Stimulated activated naive CD4-positive, alpha-beta T cell treated with Interleukin-2 at 50 U/mL for 16 hours (primary cell): ENCODE measurements at places on chromosomes 2 and 18.

- DNase-seq, result no peak
Observed at GRCh38 chr18:60331890-60332289, 40.7 kb downstream of the MC4R start.

- DNase-seq, result no peak
Observed at GRCh38 chr2:1205853-1206252, 207.4 kb upstream of the TPO start.

- DNase-seq, result no peak
Observed at GRCh38 chr2:15120631-15121030, 440.5 kb downstream of the NBAS start.

- DNase-seq, result no peak
Observed at GRCh38 chr18:62345909-62346308, 20.8 kb downstream of the TNFRSF11A start.

DNA sequence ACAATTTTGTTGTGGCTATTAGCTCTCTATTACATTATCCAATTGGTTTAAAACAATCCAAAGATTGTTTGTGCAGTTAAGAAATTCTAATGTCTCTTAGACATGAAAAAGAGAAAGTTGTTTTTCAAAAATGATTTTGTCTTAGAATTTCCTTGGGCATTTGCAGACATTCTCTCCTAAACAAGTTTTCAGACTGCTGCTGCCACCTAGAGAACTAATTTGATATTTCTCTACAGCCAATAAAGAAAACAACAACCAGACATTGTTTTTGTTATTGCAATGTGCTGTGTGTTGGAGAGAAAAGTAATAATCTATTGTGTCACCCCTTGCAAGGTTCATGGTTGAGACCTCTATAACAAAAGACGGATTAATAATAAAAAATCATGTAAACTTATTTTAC lies 119.0 kb upstream of the SYT4 start:
- no peak for DNase-seq

- DNase-seq, result no peak
Observed at GRCh38 chr2:207231106-207231865, 65.5 kb upstream of the KLF7 start.

GRCh38 chr2:47735912-47736311 lies 47.0 kb upstream of the MSH6 start:
- DNase-seq, result no peak

- no peak for DNase-seq
Observed at GRCh38 chr2:112648081-112648480, 2.3 kb downstream of the SLC20A1 start.

GRCh38 chr2:53969968-53970723 lies 647 bp downstream of the PSME4 start:
- DNase-seq, result no peak

DNA sequence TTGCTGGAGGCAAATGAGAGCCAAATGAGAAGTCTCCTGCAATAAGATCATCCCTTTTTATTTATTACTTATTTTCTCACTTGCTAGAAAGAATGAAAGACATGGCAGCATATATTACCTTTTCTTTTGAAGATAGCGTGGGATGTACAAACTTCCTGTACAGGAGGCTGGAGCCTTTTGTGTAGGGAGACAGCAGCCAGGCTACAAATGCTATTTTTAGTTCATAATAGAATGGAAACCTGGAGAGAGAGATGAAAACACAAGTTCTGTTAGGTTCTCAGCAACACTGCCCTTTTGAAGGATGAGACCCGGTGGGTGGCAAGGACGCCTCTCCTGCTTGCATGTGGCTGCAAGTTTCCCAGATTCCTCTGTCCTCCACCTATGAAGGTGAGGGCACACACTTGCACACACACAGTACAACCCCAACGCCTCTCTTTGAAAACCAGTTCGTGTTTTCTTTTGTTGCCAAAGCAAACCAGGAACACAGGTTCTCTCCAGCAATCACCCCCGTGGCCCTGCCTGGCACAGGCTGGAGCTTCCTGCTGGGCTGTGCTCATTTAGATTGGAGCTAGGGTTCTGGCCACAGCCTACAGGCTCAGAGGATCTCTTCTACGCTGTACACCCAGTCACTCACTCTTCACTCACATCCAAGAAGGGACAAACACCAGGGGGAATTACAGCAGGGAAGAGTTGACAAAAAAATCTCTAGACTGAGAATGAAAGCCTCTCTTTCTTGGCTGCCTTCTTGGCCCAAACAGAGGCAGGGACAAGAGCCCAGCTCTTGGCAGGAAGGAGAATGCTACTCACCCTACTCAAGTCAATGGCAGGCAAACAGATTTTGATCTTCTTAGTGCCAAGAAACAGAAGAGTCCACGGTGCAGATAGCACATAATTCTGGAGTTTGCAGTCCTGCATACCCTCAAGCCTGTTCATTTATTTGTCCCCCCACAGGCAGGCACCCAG lies 55.6 kb downstream of the MRPL35 start:
- no peak for DNase-seq

GRCh38 chr18:22166069-22166950 lies 3.1 kb upstream of the GATA6 start:
- DNase-seq, result no peak

DNA sequence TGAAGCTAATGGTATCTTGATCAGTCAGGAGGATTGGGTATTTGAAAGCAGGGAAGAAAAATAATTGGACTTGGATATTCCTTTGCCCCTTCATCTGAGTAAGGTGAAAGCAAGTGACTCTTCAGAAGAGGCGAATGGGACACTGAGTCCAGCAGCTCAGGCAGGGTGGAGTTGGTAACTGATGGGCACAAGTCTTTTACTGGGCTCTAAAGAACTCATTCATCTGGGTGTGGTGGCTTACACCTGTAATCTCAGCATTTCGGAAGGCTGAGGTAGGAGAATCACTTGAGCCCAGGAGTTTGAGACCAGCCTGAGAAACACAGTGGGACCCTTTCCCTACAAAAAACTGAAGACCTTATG lies 11.2 kb downstream of the CFLAR start:
- DNase-seq, result no peak

- no peak for DNase-seq
Observed at GRCh38 chr18:48919547-48919946, 31.2 kb downstream of the SMAD7 start.

DNA sequence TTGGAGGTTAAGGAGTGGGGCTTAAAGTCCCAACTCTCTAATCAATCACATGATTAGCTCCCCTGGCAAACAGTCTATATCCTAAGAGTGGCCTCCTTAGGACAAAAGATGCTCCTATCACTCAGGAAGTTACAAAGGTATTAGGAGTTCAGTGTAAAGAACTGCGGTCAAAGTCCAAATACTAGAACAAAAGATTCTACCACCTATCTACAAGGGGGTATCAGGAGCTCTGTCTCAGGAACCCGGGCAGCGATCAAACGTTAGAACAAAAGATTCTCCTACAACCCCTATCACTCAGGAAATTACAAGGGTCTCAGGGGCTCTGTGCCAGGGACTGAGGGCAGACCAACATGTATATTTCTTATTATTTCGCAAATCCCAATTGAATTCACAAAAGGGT lies 58.0 kb downstream of the DTNB start:
- no peak for DNase-seq

- no peak for DNase-seq
Observed at GRCh38 chr2:11876436-11876835, 130.0 kb downstream of the LPIN1 start.

- DNase-seq, result no peak
Observed at GRCh38 chr2:86066915-86067314, 38.8 kb downstream of the POLR1A start.

GRCh38 chr2:69816923-69817542 lies 12.4 kb upstream of the GMCL1 start:
- peak; percentile 61 for DNase-seq

DNA sequence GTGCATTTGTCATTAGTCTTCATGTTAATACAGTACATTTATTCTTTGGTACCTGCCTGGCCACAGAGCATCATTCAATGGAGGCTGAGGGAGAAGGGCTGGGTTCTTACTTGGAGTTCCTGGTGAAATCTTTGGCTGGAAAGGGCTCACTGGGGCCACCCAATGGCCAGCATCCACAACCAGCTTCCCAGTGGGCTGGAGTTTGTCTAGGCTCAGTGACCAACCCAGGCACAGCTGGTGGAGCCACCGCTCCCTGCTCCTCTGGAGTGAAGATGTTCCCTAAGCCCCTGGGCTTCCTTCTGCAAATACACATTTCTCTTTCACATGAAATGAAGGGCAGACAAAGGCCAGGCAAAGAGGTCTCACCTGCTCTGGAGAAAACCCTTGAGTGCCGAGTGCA lies 34.4 kb downstream of the EHD3 start:
- DNase-seq, result no peak

DNA sequence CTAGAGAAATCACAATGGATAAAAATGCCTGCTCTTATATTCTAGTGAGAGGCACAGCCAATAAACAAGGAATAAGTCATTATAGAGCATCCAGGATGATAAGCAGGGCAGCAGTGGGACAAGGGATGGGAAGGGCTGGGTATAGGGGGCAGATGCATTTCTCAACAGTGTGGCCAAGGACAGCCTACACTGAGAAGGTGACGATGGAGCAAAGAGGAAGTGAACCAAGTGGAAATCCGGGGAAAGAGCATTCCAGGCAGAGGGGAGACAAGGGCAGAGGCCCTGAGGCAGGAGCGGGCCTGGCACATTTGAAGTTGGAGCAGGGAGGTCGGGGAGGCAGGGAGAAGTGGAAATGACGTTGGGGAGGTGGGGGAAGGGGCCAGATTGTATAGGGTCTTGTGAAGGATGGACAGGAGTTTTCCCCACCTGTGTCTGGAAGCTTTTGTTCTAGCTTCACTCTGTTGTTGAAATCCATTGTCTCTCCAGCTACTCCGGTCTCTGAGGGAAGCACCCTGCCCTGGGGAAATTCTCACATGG lies 17.6 kb downstream of the TMEM177 start:
- DNase-seq, result no peak

GRCh38 chr18:58212274-58212673 lies 168.2 kb downstream of the NEDD4L start:
- no peak for DNase-seq

DNA sequence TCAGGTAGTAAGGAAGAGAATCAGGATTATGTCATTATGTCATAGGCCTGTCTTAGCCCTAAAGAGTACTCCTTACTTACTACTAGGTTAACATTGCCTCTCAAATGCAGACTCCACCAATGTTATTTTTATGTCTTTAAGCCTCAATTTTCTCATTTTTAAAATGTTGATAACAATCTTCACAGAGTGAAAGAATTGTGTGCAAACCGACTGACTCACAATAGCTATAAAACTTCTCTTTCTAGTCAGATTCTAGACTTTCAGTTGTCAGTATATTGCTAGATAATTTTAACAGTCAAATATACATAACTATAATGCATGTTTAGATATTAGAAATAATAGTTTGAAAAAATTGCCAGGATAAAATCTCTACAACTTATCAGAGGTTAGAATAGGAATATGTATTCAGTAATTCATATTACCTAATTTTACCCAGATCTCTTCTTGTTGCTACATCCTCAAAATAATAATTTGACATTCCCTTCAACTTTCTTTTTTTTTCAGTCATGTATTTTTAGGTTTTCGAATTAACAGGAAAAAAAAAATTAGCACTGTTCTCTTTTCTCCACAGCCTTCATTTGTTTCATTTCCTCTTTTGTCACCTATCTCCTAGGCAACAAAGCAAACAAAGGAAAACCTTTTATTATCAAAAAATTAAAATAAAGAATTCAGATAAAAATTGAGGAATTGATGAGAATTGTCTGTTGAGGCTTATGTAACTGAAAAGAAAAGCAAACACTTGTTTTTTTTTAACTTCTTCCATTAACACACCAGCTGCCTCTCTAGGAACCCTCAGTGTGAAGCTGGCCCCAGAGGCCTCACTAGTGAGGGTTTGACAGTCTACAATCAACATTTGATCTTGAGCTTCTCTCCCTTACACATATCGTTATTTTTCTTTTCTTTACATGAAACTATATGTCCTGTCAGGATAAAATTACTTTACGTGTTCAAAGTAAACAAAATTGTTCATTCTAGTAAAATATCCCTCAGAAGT lies 279.0 kb downstream of the CALCRL start:
- no peak for DNase-seq

DNA sequence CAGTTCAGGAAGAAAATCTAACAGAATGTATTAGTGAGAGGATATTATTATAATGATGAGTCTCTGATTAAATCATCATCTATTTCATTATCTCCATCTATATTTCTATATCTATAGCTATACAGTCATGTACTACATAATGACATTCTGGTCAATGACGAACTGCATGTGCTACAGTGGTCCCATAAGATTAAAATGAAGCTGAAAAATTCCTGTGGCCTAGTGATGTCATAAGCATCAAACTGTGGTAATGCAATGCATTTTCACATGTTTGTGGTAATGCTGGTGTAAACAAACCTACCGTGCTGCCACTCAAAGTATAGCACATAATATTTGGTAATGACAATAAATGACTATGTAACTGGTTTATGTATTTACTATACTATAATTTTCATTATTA lies 1127.9 kb upstream of the CHAC2 start:
- DNase-seq, result no peak

DNA sequence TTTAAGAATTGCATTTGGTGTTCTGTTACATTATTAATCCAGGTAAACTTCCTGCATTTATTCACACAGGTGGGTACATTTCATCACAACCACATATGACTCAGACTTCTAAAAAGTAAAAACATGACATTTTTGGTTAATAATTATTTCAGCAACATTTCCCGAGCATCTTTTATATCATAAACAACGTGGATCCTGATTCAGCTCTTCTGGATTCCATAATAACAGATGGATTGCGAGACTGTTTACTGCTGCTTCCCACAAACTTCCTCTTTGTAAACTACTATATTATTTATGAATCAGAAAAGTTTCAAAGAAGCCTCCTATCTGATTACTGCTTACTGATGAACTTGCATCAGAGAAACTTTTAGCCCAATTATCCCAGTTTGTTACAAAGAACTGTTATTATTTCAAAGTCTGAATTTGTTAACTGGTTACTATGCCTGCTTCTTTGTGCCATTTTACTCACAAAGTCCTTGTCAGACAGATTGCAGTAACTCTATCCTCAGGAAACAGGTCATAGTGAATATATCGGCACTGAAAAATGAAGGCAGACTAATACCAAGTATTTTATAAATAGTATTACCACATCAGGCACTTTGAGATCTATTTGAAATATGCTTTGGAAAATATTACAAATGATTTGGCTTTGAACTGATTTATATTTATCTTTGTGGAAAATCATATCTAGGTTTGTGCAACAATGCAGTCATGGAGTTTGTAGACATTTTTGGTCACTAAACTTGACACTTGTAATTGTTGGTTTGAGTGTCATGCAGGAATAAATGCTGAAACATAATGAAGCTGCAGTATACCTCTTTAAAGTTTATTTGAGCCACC lies 511.6 kb downstream of the PLCL1 start:
- no peak for DNase-seq

DNA sequence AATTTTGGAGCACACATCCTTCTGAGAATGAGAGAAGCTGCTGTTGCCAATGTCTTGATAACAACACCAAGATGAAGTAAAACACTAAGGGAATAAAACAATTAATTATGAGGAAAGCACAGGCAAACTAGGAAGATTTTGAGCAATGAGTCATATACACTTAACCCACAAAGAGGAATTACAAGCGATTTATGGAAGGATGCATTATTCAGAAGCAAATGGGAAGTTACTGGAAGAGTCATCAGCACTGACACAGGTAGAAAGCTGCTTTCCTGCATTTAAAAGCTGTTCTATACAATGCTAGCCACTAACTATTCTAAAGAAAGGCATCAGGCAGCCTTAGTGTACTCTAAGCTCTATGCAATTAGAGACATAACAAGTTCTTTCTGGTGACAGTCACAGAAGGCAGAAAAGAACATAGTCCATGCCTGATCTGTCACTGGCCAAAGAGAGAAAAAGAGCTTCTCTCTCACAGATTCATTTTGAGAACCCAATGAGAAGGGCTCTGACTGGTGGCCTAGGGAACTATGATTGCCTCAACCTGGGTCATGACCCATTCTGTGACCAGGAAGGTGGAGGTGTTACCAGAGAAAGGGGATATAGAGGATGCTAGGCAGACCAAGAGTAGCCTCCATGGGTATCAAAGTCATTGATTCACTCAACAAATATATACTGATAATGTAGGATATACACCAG lies 45.4 kb downstream of the M1AP start:
- no peak for DNase-seq
